ENCODE measurements at places on chromosomes 7 and 10.

DNA sequence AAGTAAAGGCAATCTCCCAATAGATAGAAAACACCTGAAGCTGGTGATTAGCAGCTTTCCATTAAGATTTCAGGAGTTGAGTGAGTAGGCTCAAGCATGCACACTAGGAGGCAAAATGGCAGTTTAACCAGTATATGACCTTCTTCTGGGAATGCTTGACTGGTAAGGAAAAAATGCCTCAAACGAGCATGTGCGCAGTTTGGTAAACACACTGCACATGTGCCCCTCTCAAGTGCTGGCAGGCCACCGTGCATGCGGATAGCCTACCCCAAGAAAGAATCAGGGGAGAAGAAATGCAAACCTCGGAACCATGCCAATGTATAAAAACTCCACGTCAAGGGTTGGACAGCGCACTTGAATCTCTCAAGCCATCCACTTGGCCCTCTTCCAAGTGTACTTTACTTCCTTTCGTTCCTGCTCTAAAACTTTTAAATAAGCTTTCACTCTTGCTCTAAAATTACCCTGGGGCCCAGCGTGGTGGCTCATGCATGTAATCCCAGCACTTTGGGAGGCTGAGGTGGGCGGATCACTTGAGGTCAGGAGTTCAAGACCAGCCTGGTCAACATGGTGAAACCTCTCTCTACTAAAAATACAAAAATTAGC, 98.8 kb upstream of the CDK1 start:
- no peak for DNase-seq

GRCh38 chr7:101952355-101953247, 135.2 kb downstream of the CUX1 start:
- no peak for DNase-seq

- DNase-seq, result peak; percentile 8
Measured at GRCh38 chr7:25968205-25968993, 183.6 kb upstream of the NFE2L3 start.

GRCh38 chr7:44536090-44536489, 5.0 kb downstream of the NPC1L1 start:
- DNase-seq, result no peak

GRCh38 chr7:151709141-151710038, 167.5 kb downstream of the PRKAG2 start:
- DNase-seq, result no peak

DNA sequence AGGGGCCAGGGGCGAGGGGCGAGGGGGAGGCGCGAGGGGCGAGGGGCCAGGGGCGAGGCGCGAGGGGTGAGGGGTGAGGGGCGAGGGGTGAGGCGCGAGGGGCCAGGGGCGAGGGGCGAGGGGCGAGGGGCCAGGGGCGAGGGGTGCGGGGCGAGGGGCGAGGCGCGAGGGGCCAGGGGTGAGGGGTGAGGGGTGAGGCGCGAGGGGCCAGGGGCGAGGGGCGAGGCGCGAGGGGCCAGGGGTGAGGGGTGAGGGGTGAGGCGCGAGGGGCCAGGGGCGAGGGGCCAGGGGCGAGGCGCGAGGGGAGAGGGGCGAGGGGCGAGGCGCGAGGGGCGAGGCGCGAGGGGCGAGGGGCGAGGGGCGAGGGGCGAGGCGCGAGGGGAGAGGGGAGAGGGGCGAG, 192.3 kb downstream of the PTPRN2 start:
- DNase-seq, result no peak

GRCh38 chr10:44198096-44198779, 186.7 kb downstream of the CXCL12 start:
- no peak for DNase-seq

- DNase-seq, result no peak
Measured at GRCh38 chr10:128908499-128908898, 558.5 kb upstream of the MGMT start.

- DNase-seq, result no peak
Measured at GRCh38 chr10:30854656-30855055, 177.0 kb downstream of the ZNF438 start.

DNA sequence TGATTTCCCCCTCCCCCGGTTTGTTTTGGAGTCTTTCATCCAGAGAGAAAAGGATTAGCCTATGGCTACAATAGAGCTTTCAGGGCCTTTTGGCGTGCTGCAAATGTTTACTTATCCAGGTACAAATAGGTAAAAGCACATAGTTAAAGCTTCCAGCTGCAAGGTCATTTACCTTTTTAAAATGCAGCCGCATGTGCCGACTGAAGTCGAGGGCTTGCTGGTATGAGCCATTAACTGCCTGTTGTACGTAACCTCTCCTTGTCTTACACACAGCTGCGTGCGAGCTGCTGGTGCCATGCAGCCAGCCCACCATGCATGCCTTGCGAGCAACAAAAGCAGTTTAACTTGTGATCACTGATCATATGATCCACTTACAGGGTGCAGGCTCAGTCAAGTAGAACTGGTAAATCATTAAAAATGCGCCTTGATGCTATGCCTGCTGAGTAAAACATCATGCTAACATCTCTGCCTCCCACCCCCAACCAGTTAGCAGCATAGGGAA, 866.4 kb downstream of the LRMDA start:
- DNase-seq, result no peak

- DNase-seq, result no peak
Measured at GRCh38 chr7:26858241-26858715, 6.1 kb downstream of the SKAP2 start.

Data from activated CD4-positive, CD25-positive, alpha-beta regulatory T cell (primary cell).